ENCODE measurements at places on chromosomes 2 and 18.

DNA sequence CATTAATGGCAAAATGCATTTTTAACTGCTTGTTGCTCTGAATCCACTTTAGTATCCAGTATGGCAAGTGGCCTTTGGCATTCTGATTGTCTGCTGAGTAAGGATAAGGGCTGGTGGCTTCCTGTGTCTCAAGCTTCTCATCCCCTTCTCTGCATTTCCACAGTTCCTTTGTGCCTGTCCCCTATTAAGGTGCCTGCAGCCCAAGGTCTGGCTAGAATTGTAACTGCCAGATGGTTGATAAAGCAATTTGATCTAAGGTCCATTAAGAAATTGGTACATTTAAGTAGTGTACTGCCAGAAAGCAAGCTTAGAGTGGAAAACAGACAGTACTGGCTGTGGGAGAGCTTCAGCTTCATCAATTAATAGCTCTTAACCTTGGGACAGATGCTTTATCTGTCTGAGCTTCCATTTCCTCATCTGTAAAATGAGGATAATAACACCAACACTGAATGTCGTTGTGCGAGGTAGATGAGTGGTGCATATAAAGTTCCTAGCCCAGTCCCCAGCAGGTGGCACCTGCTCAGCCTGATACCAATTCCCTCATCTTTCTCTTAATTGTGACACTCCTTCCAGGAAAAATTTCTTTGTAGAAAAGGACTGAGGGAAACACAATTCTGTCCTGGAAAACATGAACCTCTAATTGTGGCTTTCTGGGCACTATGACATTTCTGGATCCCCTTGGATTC, 570.6 kb upstream of the GCFC2 start:
- no peak for DNase-seq

GRCh38 chr2:113370478-113371091, 66.9 kb upstream of the ZNG1B start:
- DNase-seq = peak; percentile 46

GRCh38 chr2:72919414-72920317, 2.3 kb downstream of the EMX1 start:
- no peak for DNase-seq

DNA sequence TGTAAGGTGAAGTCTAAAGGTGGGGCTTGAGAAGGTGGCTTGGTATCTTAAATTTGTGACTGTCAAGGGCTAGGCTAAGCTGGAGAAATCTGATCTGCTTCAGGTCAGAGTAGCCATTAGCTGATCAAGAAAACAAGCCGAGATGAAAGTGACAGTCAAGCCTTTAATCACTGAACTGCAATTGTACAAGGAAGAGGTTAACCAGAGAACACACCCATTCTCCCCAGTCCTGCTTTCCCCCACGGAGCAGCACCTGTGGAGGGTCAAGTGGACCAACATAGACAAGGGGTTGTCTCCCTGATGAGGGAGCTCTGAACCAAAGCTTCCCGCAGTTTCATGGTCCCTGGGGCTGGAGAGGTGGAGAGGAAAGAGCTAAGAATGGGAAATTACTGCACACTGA, 901.2 kb downstream of the DCC start:
- DNase-seq = no peak

DNA sequence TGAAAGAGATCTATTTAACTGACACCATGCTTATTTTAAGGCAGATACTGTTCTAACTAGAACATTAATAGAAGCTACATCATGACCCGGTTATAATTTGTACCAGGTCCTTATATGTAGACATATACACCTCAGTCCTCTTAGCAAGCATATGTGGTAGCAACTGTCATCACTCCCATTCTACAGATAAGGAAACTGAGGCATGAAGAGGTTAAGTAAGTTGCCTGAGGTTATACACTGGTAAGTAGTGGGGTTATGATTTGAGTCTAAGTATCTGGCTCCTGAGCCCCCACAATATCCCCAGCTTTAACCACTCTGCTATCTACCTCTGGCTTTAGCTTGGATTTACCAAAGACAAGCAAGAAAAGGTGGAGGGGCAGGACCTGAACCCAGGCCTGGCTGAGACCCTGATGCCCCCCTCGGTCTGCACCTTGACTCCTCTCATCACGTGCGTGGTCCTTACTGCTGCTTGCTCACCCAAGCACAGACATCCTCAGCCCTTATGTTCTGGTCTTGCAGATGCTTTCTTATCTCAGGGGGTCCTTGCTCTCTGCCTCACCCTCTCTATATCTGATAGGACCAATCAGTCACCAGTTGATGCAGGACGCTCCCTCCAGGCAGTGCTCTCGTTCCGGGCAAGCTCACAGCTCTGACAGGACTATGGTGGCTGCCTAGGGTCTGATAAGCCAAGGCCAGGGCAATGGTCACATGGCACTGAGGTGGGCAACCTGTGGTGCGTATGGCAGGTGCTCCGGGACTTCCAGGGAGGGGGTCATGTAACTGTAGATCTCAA, 4.0 kb downstream of the DYSF start:
- DNase-seq = no peak

GRCh38 chr2:61727746-61728145, 126.1 kb downstream of the FAM161A start:
- no peak for DNase-seq

DNA sequence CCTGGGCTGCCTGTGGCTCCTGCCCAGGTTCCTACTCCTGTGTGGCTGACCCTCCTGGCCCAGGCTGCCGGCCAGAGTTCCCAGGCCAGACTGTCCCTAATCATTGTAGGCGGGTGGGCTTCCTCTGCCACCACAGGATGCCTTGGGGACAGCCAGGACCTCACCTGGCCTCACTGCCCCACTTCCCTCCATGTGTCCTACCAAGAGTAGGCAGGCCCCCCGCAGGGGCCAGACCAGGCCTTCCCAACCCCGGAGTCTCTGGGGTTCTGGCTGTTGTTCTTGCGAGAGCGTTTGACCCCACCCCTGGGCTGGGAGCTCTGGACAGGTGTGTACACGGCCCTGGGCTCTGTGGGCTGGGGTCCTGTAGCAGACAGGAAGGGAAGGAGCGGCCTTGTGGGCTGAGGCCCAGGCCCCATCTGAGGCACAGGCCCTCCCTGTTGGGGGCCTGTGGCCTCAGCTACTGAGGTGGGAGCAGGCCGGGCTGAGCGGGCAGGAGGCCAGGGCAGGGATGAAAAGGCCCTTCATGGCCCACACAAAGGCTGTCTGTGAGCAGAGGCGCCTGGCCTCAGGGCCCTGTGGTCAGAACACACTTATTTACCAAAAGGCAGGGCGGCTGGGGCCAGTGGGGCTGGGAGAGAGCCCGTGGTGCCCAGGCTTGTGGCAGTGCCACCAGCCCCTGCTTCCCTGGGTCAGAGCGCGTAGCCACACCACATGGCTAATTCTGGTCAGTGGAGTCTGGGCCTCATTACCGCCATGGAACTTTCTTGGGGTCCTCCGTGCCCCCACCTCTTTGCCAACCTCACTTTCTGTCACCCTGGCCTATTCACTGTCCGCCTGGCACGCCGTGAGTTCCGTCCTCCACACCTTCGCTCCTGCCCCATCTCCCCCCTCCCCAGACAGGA, 2.0 kb downstream of the SNORC start:
- DNase-seq = no peak

All from cerebellar cortex (tissue), 1 donor.